ENCODE measurements at places on chromosomes 3 and 15.

- no peak for DNase-seq
These were observed 486 bp downstream of the LSG1 start for GRCh38 chr3:194671511-194671899.

- no peak for DNase-seq
These were observed 8.8 kb upstream of the KCTD6 start for GRCh38 chr3:58482917-58483636.

- no peak for DNase-seq
These were observed 8.2 kb downstream of the NPAP1 start for GRCh38 chr15:24683736-24684135.

DNA sequence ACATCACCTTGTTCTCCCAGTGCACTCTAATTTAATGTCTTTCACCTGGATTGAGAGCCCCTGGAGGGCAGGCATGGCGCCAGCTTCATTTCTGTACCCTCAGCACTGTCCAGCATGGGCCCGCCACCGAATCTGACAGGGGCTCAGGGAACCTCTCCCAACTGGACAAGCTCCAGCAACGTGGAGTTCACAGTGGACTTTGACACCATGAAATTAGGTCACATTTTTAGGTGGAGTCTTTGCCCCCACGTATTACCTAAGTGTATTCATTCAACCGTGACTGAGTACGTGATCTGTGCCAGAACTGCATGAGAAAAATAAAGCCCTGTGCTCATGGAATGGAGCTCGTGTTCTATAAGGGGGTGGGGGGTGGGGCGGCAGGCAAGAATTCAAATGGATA, 94.1 kb upstream of the ATP2B2 start:
- no peak for DNase-seq

GRCh38 chr15:31254431-31255175, 72.0 kb upstream of the KLF13 start:
- no peak for DNase-seq

DNA sequence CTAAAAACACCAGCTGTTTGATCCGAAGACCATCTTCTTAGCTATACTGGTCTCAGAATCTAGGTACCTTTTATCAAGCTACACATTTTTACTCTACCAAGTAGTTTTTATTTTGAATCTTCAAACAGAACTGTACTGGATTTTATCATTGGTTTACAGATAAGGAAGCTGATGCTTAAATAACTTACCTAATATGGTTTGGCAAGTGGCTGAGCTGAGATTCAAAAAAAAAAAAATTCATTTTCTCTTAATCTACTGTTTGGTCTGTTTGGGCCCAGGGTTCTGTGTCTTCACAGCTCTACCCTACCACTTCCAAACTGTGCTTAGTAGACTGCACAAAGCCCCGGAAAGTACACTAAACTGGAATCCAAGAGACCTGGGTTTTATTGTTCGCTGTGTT, 35.7 kb downstream of the ZNF860 start:
- DNase-seq, result no peak

DNA sequence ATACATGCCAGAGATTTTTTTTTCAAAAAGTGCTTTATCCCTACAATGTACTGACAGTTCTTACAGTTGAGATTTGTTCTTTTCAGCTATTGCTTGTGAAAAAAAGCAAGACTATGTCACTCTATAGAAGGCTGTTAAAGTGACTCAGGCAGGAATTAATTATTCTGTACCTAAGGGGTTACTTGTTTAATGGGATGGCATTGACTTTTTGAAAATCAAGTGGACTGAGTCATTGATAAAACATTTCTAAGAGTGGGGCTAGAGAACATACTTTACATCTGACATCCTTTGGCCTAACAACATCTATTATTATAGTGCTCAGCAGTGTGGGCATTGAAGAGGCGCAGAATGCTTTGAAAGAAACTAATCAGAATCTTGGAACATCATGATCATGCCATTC, 34.3 kb downstream of the INTS14 start:
- no peak for DNase-seq

DNA sequence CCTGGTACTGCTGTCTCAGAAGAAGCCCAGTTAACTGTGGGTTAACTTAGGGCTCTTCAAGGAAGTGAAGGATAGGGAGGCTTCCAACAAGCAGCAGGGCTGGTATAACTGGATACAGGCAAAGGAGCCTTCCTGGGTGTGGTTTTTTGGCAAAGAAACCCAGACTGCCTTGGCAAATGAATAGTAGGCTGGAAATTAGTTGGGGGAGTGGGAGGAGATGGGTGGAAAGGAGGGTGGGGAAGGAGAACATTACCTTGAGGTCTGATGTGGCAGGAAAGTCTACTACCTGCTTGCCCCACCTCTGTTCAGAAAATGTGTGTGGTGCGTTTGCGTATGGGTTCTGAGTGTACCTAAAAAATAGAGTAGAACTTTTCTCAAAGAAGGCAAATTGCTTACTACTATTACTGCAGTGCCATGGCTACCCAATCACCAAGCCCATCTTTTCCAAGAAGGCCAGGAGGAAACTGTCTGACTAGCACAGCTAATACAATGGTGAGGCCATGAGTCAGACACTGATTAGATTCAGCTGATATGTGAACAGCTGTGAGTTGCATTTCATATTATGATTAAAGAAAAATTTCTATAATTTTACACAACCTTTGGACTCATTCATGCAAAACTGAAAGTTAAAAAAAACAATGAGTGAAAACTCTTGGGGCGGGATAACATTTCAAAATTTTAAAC, 55.2 kb downstream of the SPTSSB start:
- DNase-seq, result no peak

- no peak for DNase-seq
These were observed 527 bp downstream of the B2M start for GRCh38 chr15:44711743-44712345.

DNA sequence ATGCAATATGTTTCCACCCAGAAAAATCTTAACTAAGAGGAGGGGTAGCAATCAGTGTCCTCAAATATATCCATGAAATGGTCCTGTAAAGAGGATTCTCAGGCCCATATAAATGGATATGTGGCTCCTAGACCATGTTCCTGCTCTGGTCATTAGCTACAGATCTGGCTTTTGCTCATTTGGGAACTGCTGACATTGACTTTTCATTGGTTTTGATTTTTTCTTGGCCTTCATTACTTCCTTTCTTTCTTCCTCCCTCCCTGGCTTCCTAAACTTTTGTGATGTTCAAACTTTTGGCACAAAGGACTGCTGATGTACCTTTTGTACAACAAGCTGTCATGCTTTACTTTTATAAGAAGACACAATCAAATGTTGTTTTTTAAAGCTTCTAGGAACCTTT, 41.6 kb upstream of the SNRK start:
- no peak for DNase-seq

DNA sequence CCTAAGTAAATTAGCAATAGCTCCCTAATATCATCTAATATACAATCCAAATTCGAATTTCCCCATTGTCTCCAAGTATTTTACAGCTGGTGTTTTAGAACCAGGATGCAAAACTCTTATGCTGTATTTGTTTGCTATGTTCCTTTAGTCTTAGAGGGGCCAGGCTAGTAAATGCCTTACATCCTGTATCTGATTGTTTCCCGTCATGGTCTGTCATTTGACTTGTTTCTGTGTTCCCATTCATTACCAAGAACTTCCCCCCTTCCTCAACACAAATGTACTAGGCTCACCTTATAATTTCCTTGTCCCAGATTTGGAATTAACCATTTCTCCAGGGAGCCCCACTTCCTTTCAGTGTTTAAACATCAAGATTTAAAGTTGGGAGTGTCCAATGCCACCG, 54.1 kb downstream of the ABTB1 start:
- no peak for DNase-seq

DNA sequence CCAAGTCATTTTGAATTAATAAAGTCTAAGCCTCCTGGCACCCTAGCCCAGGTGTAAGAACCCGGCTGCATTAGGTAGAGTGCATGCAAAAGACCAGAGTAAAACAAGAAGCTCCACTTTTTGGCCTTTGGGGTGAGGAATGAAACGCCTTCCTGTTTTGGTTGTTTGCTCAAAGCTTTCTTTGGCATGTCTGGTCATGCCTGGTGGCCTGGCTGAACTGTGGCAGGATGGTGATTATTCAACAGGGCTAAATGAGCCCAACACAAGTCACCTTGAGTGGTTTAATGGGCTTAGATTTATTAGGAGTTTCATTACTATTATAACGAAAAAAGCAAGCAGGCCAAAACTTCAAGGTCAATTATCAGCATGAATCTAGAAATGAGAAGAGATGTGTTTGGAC, 40.9 kb upstream of the LDHAL6B start:
- no peak for DNase-seq

DNA sequence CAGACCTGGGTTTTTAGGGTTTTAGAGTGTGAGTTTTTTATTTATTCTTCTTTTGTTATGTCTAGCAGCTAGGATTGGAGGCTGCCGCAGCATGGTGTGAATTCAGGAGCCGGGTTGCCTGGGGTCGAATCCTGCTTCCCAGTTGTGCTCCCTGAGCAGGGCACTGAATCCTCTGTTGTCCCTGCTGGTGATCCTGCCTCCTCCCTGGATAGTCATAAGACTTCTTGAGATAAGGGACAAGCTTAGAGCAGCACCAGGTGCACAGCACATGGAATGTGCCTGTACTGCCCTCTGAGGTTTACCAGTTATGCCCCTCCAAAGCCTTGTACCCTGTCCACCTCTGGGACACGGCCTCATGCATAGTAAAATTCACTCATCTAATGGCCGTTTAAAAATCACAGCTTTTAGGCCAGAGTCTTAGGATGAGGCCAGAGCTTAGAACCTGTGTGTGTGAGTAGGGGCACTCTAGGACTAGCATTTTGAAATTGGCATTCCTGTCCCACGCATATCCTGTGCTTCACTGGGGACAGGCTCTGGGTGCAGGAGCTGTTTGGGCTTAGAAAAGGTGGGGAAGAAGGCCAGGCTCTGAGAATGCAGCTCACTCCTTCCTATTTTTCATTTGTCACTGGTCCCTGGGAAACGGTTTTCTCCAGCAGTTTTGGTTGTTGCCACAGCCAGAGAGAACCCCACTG, 47.7 kb downstream of the CHCHD6 start:
- DNase-seq, result no peak

DNA sequence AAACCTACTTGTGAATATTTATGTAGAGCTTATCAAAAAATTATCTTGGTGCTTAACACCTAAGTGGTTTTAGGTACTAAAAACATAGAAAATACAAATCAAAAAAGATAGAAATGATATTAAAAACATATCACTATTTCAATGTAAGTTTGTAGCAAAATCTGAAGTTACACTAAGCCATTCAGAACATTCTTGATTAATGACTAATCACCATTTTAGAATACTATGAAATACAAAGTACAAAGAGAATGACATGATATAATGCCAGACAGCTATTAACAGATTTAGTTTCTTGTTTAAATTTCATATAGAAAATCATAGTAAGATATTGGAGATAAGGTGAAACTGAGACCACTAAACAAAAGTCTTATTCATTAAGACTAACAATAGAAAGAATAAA, 169.7 kb upstream of the AGTR1 start:
- DNase-seq, result no peak
